Cerebellar cortex (tissue), 1 donor: ENCODE measurements at places on chromosomes 16 and 17.

- DNase-seq: peak; percentile 58
Observed at GRCh38 chr17:17111401-17112393, 69.4 kb downstream of the MPRIP start.

DNA sequence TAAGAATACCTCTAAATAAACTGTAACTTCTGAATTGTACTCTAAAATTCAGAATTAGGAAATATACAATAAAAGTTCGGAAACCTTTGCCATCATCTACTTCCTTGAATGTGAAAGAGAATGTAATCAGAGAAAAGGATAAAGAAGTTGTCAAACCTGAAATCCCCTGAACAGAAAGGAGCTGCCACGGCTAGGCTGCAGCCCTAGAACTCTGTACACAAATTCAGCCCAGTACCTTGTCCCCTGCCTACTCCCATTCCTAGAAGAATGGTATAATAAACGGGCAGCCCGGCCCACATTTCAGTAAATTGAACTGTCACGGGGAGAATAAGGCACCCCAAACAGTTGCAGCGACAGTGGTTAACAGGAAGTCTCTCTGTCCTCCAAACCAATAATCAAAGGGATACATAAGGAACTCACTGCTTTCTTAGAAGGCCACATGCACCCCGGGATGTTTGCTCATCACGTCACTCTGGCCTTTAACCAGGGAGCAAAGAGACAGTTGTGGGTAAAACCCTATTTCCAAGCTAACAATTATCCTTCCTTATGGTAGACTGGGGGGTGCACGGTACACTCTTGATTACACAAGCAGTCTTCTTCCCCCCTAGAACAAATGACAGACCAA is 24.3 kb upstream of the RFFL start:
- no peak for DNase-seq

DNA sequence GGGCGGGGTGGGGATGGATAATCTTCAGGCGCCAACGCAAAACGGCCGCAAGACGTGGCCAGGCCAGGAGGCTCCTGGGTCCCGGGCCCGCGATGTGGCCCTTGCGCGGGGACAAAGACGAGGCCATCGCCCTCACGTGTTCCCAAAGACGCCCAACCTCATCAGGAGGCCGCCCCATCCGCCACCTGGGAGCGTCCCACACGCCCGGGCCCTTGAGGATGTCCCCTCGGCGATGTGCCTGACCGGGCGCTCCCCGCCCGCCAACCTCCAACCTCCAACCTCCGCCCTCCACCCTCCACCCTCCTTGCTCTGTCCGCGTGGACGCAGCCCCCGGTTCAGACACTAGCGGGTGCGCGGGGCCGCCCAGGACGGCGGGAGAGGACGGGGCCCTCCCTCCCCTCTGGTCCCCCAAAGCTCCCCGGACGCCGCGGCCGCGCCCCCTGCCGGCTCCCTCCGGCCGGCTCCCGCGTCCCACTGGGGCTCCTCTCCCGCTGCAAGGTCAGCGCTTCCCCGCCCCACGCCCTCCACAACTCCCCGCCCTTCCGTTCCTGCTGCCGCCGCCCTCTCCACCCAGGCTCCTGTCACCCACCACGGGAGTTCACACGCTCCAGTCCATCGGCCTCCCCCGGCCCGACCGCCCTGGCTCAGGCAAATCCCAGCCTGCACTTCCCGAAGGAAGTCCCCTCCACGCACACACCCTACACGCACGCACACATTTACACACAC is 250.8 kb upstream of the RPL38 start:
- no peak for DNase-seq

- no peak for DNase-seq
Observed at GRCh38 chr17:76354317-76354729, 607 bp upstream of the PRPSAP1 start.

DNA sequence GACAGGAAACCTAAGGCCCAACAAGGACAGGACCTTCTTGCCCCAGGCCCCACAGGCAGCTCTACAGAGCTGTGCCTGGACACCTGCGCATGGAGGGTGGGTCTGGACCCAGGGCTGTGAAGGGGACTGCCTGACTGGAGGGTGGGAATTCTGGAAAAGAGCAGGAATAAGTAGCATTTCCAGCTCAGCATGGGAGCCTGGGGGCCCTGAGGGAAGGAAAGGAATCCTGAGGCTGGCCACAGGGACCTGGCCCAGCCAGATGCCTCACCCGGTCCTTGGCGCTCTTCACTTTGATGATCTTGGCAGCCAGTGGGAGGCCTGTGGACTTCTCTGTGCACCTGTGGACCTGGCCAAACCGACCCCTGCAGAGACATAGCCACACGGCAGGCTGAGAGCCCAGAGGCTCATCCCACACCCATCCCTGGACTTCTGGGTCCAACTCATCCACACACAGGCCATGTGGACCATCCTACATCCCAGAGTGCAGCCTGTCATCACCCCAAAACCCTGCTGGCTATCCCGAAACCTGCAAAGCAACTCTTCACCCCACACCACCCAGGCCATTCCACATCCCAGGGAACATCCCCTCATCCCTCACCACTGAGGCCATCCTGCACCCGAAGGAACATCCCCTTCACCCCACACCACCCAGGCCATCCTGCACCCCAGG is 18.7 kb downstream of the MYLK3 start:
- DNase-seq: no peak

DNA sequence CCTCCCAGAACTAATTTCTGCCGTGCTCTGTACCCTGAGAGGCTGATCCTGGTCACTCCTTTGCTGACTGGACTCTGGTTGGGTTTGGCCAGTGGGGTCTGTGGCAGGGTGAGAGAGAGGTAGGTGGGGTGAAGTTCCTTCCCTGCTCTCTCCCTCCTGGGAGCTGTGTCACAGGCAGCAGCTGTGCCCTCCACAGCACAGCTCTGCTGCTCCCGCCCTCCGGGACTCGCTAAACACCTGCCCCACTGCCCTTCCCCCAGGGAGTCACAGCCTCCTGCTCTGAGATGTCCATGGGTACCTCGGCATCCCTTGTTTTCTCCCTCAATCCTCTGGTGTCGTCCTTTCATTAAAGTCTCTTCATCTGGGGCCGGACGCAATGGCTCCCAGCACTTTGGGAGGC is 66.4 kb downstream of the SRCIN1 start:
- DNase-seq: no peak

DNA sequence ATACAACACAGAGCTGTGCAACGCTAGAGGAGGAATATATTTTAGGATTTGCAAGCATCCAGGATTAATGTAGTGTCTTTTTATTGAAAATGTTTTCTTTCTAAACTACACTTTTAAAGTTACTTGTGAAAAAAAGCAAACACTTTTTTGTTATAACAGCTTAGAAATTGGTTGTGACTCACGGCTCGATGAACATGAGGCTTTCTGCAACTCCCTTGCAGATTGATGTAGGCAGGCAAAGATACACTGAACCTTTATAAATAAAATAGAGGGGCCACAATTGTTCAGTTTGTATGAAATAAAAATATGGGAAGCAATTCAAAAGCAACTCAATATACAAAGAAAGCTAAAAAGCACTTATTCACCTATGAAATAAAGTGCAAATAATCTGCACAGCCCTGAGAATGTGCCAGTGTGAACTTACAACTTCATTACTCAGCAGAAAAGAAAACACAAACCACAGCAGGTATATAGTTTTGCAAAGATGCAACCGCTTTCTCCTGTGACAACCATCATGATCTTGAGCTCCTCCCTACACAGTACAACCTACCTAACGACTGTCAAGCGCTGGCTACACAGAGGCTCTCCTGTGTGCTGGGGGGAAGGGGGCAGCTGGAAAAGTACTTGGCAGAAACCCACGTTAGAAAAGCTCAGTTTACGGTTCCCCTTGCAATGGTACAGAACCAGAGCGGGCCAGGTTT is 948 bp downstream of the LUC7L start:
- no peak for DNase-seq

DNA sequence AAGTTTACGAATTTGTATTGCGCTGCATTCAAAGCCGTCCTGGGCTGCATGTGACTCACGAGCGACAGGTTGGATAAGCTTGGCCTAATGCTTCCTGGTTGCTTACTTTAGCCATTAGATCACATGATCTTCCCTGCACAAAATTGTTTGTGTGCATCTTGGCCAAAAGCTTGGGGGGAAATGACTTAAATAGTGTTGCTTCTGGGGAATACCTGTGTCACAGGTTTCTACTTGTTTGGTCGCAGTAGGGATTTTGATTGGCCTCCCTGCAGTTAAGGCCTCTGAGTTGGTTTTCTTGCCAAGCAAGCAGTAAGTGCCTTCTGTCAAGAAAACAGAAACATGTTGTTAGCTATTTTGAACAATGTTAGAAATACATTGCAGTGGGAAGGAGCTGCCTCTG is 39.6 kb upstream of the DUSP14 start:
- peak; percentile 77 for DNase-seq

- DNase-seq: no peak
Observed at GRCh38 chr17:61593426-61593825, 2.4 kb upstream of the NACA2 start.

- DNase-seq: no peak
Observed at GRCh38 chr17:3986939-3987335, 22.7 kb upstream of the ATP2A3 start.

- no peak for DNase-seq
Observed at GRCh38 chr17:72634621-72635020, 457.9 kb downstream of the SLC39A11 start.

DNA sequence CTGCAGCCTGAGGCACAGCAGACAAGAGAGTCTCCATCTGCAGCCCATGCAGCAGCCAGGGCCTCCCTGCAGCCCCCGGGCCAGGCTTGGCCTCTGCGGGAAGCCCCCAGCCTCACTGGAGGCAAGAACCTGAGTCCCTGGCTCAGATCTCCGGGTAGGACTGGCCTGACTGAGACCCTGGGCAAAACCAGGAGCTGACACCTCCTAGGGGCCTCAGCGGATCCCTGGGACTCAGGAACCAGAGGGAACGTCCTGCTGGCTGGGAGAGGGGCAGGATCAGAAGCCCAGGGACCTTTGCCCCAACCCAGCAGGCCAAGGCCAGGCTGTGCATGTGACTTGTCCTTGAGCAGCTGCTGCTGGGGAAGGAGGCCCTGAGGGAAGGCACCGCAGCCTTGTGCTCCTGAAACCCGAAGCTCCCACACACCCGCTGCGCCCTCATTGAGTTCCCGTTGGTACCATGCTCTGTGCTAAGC is 1.7 kb upstream of the PRSS21 start:
- no peak for DNase-seq

DNA sequence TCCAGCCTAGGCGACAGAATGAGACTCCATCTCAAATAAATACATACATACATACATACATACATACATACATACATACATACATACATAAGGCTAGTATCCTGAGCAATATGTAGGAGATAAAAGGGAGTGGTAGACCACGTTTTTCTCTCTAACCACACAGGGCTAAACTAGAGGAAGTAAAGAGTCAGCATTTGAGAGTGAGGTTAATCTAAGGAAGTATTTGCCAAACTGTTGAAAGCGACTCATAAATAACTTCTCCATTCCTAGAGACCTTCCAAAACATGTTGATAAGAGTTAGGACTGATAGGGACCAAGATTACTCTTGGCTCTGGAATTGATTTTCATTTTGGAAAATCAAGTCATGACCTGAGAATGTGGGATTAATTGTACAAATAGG is 68.9 kb downstream of the NEUROD2 start:
- no peak for DNase-seq

- no peak for DNase-seq
Observed at GRCh38 chr17:76417499-76418143, 33.2 kb downstream of the SPHK1 start.

- peak; percentile 49 for DNase-seq
Observed at GRCh38 chr17:28282596-28282995, 36.4 kb upstream of the TMEM97 start.

DNA sequence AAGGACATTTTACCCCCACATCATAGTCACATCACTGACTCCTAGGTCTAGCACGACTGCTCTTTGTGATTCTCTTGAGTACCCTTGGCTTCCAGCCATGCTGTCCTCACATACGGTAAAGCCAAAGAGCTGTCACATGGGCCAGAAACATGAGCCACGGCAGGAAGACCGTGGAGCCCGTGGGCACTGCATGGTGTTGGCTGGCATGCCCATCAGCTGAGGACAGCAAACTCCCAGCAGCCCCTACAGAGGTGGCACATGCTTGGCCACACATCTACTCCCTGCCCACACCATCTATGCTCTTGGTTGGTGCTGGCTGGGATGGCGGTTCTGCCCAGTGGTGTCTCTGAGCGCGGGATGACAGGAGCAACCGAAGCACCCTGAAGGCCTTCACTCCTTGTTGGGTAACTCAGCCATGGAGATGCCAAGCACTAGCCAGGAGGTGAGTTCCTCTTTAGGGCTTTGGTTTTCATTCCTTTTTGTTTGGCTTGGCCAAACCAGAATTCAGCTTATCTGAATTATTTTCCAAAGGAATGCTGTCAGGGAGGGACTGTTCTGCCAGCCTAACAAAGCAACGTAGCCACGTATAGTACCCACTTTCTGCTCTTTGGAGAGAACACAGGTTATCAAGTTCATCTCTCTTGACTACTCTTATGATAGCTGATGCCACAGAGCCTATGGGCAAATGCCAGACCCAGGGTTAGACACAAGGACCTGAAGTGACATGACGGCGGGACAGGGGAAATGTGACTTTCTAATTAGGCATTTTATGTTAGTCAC is 10.0 kb downstream of the TNFAIP1 start:
- DNase-seq: no peak

DNA sequence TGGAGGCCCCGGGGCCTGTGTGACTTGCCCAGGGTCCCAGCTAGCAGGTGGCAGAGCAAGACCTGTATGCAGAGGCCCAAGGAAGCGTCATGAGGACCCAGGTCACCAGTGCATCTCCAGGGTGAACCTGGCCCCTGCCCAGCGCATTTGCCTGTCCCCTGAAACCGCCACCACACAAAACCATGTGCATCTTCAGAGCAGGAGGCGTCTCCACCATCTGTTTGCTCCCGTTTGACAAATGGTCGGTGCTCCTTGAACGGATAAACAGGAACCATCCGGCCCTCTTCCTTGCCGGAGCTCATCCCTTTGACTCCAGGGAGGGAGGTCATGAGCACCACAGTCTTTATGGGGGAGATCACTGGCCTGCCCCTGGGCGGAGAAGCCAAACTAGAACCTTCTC is 62.5 kb downstream of the JPH3 start:
- peak; percentile 34 for DNase-seq

DNA sequence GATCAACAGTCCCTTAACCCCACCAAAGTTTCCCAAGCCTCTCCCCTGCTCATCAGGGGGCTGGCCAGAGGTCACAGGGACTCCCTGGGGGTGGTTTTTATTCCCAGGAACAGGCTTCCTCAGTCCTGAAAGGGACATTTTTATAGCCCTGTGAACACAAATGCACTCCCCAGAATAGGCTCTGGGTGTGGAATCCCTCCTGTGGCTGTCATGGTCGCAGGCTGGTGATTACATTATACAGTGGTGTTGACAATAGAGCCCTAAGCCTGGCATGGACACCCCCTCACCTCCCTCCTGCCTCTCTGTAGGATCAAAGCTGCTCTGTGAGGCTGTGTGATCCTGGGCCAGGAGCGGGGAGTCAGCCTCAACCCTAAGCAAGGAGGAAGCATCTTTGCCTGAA is 1.4 kb upstream of the CA4 start:
- DNase-seq: no peak

GRCh38 chr16:24609740-24610415 is 70.5 kb downstream of the RBBP6 start:
- peak; percentile 79 for DNase-seq
